ENCODE measurements at places on chromosomes 5 and 9.

GRCh38 chr5:137791387-137791786, 37.2 kb upstream of the HNRNPA0 start:
- no peak for DNase-seq

DNA sequence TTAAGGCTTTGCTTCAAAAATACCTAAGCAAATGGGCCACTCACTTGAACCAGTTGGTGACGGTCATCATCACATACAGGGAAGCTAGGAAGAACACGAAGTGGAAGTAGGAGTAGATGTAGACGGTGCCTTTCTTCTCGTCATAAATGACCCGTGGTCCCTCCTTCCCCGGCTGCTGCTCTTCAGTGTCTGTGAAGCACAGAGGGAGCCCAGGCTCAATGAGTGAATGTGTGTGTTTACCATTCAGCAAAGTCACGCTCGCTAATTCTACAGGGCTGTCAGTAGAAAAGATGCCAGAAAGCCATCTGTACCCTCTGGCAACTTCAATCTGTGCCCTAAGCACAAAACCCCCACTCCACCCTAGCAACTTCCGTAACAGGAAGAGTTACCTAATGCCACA, 109.8 kb downstream of the SERINC5 start:
- no peak for DNase-seq

DNA sequence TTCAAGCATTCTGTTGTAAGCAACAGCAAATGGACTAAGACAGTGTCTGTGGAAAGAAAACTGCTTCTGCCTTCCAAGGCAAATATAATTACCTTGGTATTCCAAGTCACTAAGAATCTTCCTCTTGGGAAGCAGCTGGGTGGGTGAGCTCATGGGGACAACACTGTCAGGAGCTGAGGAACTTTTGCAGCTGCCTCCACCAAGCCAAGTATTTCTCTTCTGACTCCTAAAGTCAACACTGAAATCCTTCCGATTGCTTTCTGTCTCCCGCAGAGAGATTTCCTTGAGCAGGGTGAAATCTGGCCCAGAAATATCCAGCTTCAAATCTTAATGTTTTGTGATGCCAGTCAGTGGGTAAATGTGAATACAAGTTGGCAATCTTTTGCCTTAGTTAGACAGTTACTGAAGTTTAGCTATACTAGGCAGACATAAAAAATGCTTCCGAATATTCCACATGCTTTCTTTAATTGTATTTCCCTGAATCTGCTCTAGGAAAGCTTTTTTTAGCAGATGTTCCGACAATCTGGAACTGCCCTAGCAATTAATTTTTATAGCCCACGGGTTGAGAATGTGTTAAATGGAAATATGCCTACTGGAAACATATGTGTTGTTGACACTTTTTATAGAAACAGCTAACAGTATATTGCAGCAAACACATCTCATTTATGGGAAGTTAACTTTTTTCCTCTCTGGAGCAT, 369.9 kb upstream of the DAB2 start:
- no peak for DNase-seq

GRCh38 chr5:54637654-54638053, 120.1 kb downstream of the SNX18 start:
- no peak for DNase-seq

GRCh38 chr5:133957591-133957990, 10.8 kb downstream of the C5orf15 start:
- no peak for DNase-seq

GRCh38 chr5:101531026-101531425, 627.9 kb upstream of the ST8SIA4 start:
- DNase-seq: no peak

GRCh38 chr9:126461608-126462007, 135.0 kb downstream of the MVB12B start:
- no peak for DNase-seq

DNA sequence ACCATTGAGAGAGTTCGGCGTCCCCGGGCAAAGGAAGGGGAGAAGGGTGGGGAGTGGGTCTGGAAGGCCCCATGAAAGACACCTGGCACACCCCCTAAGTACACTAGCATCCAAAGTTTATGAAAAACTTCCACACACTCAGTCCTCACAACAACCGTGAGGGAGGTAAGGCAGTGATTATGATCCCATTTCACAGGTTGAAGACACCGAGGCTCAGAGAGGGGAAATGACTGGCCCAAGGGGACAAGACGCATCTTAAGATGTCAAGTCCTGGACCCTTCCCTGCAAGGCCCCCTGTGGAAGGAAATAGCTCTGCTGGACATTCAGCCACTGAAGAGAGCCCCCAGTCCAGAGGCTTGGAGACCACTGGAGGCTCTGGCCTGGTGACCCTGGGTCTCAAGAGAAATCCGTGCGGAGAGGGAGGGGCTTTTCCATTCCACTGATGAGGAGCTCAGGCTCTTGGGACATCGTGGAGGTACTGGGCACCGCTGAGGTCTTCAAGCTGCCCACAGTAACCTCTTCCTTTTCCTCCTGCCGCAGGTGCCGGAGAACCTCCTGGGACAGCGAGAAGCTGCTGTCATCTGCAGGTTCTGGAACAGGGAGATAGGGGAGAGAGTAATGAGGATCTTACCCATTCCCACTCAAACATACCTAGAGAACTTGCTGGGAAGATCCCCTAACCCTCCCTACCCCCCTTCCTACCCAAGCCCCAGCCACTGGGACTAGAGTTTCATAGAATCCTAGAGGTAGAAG, 5.2 kb downstream of the SMIM33 start:
- DNase-seq: no peak

- DNase-seq: no peak
Measured at GRCh38 chr5:112551419-112552032, 132.4 kb upstream of the EPB41L4A start.

DNA sequence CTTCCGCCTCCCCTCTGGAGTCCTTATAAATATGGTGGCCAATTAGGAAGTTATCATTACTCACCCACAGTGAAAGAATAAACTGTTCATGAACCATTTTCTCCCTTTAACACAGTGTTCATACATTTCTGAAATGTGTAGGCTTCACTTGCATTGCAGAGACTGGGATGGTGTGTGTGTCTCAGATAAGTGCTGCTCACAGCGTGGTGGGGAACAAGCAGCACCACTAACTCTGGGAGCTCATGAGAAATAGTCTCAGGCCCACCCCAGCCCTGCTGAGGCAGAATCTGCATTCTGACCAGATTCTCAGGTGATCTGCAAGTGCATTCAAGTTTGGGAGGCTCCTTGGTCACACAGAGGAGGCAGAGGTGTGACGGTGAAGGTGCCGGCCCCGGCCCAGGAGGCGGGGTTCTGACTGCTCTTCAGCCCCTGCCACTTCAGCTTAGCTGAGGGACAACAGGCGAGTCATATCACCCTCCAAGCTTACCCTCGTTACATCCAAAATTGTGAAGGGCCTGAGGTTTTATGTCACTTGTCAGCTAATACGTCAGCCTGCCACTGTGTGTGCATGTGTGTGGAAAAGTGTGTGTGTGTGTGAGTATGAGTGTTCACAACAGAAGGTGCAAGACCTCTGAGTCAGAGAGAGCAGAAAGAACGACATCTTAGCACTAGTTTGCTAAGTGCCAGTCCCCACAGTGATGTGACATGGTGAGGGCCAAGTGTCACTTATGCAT, 34.7 kb downstream of the DAP start:
- no peak for DNase-seq

DNA sequence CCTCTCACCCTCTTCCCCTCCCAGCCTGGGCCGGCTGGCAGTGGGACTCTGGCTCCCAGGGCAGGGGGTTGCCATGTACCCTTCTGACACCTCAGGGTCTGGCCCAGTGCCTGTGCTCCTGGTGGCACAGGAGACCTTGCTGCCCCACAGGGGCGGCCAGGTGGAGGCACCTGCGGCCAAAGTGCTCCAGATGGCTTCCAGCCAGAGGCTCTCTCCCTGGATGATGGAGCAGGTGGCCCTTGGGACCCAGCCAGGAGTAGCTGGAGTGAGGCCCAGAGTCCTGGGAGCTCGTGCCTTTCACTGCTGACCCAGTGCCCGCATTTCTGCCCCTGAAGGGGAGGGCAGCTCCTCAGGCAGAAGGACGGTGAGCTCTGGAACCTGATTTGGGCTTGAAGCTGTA, 87.3 kb downstream of the NTNG2 start:
- no peak for DNase-seq

- DNase-seq: no peak
Measured at GRCh38 chr5:14872070-14872989, 752 bp upstream of the ANKH start.

GRCh38 chr5:177023303-177023664, 788 bp downstream of the ZNF346 start:
- DNase-seq: no peak
